ENCODE measurements at places on chromosomes 1 and 21.

DNA sequence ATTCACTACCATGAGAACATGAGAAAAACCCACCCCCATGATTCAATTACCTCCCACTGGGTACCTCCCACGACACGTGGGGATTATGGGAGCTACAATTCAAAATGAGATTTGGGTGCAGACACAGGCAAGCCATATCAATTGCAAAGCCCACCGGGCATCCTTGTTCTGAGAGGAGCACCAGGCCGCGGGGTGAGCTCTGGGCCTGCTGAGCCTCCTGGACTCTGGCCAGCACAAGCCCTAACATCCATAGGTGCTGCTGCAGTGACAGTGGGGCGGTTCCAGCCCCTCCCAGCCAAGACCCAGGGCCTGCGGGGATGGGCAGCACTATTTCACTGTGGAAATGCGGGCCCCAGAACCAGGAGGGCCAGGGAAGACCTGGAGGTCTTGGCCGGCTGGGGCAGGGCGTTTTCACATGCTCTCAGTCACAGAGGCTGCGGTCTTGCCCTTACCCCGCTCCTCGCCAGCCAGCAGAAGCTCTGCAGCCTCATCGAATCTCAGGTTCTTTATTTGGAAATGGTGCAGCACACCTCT lies 103.8 kb downstream of the PCBP3 start:
- no peak for DNase-seq

DNA sequence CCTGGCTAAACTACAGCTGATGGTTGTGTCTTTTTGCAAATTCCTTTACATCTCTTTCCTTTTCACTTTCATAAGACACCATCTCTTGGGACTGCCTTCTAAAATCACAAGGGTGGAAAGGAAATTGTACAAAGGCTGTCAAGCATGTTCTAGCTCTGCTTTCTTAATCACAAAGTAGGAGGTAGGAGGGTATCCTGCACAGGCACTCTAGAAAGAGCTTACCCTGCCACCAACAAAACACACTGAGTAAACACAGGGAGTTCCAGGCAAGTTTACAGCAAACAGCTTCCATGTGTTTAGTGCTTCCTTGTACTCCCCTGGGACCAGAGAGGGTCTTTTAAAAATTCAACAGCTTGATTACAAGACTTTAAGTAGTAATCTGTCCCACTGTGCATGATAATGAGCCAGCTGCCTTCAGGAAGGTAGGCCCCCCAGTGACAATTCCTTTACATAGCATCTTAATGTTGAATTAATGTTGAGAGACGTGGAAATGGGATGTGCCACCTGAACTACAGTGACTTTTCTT lies 2.4 kb downstream of the PLPP3 start:
- DNase-seq = no peak

DNA sequence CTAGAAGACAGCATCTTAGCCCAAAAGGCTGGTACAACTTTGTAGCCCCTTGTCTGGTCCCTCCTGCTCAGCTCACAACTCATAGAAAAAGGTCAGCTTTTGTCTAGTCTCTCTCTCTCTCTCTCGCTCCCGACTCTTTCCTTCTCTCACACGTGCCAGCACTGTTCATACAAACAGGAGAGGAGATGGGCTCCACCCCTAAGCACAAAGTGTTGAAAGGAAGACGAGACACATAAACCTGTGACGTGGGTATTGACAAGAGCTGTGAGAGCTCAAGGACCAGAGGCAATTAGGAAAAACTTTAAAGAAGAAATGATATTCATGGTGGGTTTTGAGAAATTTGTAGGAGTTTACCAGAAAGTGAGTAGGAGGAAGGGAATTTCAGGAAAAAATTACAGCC lies 23.6 kb upstream of the KCNC4 start:
- DNase-seq = no peak

DNA sequence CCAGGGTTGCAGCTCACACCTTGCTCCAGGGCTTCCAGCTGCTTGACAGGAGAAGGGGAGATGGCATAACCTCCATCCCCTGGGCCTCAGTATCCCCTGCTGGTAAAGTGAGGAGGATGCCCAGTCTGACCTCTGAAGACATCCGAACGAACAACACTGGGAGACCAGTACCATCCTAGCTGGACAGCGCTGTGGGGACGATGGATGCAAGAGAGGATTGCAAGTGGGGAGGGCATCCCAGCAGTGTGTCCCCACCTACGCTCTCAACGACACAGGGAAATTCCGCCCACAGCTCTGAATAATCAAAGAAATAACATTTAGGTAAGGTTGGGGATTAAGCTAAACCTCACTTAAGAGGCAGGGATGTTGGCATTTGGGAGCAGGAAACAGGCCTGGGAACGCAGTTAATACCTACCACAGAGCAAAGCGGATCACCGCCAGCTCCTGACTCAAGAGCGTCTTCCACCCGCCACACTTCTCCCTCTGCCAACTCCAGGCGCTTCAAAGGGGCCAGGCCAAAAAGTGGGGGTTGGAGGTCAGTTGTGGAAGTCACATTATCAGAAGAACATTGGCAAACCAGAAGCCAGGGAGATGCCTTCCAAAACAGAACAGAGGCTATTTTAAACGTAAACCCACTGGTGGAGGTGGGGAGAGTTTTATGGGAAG lies 47.6 kb downstream of the SSBP3 start:
- DNase-seq = no peak

DNA sequence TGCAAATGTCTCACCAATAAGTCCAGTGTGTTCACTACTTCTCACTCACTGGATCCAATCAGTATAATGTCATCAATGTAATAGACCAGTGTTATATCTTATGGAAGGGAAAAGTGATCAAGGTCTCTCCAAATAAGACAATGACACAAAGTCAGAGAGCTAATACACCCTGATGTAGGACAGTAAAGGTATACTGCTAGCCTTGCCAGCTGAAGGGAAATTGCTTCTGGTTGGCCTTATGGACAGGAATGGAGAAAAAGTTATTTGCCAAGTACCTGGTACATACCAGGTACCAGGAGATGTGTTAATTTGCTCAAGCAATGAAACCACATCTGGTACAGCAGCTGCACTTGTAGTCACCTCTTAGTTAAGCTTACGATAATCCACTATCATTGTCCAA lies 141.0 kb downstream of the LTN1 start:
- no peak for DNase-seq

DNA sequence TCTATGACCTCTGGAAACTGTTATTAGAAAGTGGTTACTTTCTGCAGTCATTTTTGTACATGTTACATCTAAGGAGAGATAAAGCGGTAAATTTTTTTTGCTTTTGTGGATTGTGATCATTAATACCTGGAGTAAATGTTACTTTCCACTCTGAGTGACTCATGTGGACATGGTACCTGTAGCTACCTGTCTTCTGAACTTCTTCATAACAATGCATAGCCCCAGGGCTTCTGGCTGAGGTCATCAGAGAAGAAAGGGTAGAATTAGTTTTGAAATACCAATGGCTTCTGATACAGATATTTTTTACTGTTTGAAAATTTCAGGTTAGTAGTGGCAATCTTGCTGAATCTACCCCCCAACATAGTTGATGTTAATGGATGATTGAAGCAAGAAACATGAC lies 489.3 kb downstream of the RWDD3 start:
- DNase-seq = no peak

DNA sequence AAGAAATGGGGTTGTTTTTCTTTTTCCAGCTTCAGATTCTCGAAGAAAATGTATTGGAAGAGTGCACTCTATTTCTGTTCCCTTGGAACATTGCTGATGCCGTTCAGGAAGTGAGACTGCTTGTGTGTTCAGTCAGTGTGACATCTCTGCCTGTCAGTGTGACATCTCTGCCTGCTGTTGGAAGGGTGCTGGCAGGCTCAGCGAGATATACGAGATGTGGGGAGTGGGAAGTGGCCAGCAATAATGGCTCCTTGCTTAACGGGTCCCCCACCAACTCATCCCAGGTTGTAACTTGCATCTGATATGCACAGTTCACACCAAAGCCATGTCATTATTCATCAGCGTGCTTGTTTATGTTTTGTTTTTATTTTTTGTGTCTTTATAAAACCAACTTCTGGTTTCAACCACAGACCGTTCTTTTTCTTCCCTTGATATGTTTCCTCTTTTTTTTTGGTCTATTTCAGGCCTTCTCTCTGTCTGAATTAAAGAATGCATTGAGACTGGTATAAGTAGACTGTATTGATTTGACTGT lies 145.4 kb downstream of the GALNT2 start:
- DNase-seq = no peak

GRCh38 chr1:90488451-90488850 lies 228.7 kb downstream of the BARHL2 start:
- DNase-seq = peak; percentile 2

DNA sequence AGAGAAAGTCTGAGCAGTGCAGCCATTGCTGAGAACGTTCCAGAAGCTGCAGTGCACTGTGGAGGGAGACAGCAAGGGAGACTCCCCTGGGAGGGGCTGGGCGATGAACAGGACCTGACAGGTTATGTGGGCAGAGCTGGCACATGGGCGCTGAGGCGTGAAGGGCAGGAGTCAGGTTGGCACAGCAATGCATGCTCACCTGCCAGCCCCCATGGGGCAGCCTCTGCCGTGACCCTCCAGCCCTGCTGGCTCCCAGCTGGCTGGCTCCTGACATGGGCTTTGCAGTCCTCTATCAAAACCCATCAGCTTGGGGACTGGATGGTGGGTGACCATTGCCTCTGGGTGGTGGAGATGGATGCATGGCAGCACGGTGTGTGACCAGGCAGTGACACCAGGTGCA lies 300.3 kb downstream of the CAMTA1 start:
- no peak for DNase-seq
